ENCODE measurements at places on chromosomes 16 and 17.

DNA sequence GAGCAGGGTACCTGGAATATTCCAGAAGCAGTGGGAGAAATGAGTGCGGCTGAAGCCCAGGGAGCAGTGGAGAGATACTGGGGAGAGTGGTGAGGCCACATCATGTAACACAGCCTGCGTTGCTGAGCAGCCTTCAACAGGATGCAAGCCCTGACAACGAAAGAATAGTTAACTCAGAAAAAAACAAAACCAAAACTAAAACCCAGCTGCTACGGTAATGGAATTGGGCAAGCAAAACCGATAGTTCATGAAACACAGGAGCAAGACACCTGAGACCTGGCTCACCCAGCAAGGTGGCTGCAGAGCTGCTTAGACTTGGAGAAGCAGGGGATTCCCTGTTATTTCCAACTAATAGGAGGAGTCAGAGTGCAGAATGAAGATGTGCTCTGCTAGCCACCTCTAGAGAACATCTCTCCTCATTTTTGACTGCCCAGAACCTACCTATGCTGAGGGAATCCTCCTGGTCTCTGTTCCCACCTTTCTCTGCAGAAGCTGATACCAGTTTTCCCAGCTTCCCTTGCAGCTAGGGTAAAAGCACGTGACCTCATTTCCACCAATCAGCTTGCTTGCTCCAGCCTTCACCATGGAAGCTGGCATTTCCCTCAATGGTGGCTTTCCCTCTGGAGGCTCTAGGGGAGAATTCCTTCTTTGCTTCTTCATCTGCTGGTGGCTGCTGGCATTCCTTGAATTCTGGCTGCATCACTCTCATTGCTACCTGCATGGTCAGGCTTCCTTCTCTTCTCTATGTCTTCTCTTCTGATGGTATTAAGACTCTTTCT is 59.4 kb upstream of the XYLT1 start:
- no peak for DNase-seq

DNA sequence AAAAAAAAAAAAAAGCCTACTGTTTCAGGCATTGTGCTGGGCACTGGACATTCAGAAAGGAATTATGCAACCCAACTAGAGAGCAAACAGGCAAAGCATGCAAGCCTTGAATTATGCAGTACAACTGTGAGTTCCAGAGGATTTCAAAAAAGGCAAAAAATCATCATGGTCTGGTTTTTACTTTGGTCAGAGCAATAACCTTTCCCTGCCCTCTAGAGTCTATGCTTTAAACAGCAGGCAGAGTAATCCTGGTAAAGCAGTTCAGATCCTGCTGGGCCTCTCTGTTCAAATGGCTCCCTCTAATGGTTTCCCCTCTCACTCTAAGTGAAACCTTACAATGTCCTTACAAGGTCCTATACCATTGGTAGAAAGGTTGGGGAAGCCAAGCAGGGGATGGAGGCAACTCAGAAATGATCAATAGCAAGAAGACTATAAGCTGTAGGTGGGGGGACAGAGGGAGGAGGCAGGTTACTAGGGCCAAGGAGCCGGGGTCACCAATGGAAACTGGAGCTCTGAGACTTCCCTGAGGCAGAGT is 4.6 kb upstream of the TAF15 start:
- DNase-seq: peak; percentile 80

DNA sequence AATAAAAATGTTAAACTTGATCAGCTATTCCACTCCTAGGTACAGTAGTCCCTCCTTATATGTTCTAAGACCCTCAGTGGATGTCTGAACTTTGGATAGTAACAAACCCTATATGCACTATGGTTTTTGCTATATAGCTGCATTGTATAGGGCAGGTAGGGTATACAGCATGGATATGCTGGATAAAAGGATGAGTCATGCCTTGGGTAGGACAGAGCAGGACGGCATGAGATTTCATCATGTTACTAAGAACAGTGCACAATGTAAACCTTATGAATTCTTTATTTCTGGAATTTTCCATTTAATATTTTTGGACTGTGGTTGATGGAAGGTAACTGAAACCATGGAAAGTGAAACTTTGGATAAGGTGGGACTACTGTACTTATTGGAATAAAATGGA is 235.1 kb downstream of the CEP112 start:
- no peak for DNase-seq

GRCh38 chr16:11402051-11402744 is 56.9 kb downstream of the RMI2 start:
- DNase-seq: no peak

DNA sequence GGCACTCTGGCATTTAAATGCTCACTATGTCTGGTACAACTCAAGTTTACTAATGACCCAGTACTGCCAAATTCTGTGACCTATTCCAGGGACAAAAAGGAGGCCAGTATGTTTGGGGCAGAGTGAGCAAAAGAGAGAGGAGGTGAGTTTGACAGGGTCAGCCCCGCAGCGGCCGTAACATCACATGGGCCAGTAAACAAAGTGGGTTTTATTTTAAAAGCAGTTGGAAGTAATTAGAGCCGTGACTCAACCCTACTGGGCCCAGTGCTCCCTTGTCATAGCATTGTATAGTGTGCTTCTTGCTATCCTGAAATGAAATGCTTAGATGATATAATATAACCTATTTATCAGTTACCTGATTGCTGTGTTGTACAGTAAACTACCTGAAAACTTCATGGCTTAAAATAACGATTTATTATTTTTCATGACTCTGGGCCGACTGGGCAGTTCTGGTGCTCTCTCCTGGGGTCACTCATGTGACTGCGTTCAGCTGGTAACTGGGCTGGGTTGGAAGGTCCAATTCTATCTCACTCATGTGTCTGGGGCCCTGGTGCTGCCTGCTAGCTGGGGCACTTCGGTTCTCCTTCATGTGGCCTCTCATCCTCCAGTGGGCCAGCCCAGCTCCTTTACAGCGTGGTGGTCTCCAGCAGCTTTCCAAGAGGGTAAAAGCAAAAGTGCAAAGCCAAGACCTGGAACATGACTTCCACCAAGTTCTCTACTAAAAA is 27.4 kb downstream of the IQCK start:
- DNase-seq: peak; percentile 61

DNA sequence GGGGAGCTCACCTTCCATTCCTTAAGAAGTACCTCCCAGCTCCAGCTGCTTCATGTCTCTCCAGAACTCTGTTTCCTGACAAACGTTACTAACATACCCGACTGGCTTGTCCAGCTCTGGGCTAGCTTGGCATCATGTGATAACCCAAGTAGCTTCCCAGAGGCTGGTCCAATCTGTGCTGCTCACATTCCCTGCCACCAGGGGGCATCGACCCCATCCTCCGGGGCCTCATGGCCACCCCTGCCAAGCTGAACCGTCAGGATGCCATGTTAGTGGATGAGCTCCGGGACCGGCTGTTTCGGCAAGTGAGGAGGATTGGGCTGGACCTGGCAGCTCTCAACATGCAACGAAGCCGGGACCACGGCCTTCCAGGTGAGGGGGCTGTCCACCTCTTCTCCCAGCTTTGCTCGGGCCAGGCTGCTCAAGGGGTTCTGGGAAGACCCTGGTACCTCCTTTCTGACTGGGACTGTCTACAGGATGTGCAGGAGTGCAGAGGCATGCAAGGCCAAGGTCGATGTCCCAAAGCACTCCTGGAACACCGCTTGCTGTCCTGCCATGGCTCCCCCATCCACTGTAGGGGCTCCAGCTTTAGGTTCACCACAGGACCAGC is 7.6 kb downstream of the EPX start:
- peak; percentile 40 for DNase-seq

GRCh38 chr16:49625311-49626065 is 230.4 kb downstream of the ZNF423 start:
- no peak for DNase-seq

GRCh38 chr17:32822996-32823395 is 53.9 kb downstream of the MYO1D start:
- peak; percentile 60 for DNase-seq

GRCh38 chr17:47286198-47286914 is 32.7 kb downstream of the ITGB3 start:
- DNase-seq: no peak

GRCh38 chr16:85607796-85608514 is 5.2 kb upstream of the GSE1 start:
- DNase-seq: no peak

GRCh38 chr17:14069251-14070021 is at the start of gene COX10:
Gene COX10, plus strand, starts transcription at chr17:14069504. Its CDS starts 102 bp downstream, at chr17:14069606.
- DNase-seq: peak; percentile 91

DNA sequence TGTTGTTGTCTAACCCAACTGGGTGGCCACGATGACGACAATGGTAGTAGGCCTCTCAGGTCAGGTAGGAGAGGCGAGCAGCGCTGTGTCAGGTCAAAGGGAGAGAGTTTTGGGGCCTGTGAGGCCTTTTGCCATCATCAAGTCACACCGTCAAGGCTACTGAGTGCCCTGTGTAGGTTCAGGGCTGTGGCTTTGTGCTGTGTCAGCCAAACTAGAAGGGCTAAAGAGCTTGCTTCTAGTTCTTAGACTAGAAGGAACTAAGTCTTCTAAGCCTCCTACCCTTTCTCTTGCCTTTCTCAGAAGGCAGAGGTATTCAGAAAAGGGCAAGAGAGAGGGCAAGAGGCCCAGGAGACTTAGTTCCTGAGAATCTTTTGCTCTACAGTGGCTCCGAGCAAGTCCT is 25.0 kb upstream of the EFCAB13 start:
- no peak for DNase-seq

GRCh38 chr16:83615953-83616350 is 191.8 kb upstream of the HSBP1 start:
- no peak for DNase-seq

DNA sequence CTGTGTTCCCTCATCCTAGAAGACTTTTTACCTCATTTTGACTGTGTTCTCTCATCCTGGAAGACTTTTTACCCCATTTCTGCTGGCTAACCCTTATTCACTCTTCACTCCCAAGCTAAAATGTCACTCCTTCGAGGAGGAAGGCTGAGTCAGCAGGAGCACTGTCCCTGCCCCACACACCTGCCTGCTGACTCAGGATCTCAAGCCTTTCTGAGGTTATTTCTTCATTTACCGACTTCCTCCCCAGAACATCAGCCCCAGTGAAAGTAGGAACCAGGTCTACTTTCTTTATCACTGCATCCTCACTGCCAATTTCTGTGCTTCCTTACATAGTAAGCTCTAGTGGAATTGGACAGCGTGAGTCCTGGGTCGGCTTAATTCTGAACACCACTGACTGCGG is 220.6 kb downstream of the HS3ST4 start:
- DNase-seq: peak; percentile 23

DNA sequence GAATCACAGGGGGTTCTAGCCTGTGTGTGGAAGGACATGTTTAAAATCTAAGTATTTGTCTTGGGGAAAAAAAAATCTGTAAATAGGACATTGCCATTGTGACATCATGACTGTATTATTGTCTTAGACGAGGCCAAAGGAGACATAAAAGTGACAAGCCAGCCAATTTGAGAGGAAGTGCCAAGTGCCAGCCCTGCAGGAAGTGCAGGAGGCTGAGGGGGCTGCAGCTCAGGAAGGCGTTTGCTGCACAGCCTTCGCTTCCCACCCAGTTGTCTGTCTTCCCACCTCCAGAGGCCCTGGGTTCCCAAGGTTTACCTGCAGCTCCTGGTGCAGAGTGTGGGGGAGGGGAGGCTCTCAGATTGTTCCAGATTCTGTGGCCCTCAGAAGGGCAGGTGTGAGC is 1.3 kb downstream of the ADCY7 start:
- DNase-seq: no peak

GRCh38 chr17:3986270-3986938 is 22.2 kb upstream of the ATP2A3 start:
- no peak for DNase-seq

DNA sequence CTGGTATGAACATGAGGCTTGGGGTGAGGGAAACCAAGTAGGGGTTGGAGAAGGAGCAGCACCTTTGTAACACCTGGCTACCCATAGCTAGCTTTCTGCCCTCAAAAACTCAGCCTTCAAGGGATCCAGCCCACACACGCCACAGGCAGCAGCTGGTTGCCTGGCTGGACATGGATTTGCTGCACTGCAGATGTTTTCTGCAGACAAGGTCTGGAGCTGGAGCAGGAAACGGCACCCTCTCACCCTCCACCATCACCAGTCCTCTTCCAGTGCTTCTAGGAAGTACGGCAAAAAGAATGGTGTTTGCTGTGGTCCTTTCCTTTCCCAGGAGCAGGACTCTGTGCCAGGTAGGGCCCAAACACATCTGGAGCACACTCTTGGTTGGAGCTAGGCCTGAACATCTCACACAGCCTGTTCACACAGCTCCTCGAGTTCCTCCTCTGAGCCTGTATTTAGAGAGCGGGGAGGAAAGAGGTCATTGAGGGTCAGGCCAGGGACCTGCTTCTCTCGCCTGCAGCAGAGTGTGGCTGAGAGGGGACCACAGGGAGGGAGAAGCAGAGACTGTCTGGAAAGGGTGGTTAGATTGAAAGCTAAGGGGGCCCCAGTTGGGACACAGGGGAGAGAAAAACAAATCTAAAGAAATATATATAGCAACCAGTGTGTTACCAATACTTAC is 2.7 kb upstream of the SUPT4H1 start:
- DNase-seq: no peak

DNA sequence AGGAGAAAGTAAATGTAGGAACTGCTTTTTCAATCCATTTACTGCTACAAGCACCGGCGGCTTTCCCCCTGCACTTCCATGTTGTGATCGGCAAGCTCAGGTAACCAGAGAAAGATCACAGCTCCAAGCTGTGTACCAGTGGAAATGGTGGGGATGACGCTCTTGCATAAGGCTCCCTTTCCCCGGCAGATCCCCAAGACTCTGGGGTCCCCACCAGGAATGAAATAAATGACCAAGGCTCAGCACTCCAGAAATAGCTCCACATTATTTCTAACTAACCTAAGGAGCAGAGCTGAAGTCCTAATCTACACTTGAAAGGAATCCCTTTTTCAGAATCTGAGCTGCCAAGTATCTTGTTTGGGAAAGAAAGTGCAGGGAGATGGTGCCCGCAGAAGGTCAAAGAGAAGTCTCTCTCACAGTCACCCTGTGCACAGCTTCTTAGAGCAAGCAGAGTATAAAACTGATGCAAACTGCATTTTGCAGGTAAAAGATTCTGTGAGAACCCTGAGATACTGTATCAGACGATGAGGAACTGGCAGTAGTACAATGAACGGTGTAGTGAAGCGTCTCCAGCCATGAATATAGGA is 11.1 kb downstream of the GRB2 start:
- DNase-seq: no peak

DNA sequence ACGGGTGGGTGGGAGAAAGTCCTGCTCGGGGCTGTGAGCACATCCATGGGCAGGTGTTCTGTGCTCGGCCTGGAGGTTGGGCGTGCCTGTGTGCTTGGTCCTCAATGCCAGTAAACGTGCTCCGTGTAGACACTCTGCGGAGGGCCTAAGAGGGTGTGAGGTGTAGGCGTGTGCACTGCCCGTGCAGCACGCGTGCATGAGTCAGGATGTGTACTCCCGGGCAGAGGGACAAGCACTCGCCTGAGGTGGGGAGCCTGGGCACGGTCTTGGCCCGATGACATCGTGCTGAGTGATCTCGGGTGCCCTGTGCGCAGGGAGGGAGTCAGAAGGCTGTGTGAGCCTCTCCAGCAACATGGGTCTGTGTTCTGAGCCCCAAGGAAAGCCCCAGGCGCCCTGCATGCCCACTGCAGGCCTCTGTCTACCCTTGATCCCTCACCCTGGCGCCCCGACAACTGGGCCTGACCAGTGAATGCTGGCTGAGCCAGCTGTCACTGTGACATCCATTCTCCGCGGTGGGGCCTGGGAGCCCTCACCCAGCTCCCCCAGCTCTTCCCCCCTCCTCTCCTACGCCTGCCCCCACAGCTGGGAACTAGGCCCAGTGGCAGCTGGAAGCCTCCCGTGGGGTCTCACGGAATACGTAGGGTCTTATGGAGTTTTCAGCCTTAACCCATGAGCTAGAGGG is 23.5 kb upstream of the NXPH3 start:
- no peak for DNase-seq
